Stimulated activated CD4-positive, alpha-beta T cell treated with anti-CD3 and anti-CD28 coated beads, TNF-alpha, amount 100 ng/mL, for 4 hours (primary cell): ENCODE measurements at places on chromosomes 13 and 19.

- DNase-seq: no peak
Observed at GRCh38 chr13:66475061-66475460, 755.1 kb downstream of the PCDH9 start.

GRCh38 chr19:57302727-57303401 is 17.4 kb upstream of the ZNF543 start:
- DNase-seq: no peak

- DNase-seq: no peak
Observed at GRCh38 chr19:40762754-40763470, 11.9 kb downstream of the SNRPA start.

DNA sequence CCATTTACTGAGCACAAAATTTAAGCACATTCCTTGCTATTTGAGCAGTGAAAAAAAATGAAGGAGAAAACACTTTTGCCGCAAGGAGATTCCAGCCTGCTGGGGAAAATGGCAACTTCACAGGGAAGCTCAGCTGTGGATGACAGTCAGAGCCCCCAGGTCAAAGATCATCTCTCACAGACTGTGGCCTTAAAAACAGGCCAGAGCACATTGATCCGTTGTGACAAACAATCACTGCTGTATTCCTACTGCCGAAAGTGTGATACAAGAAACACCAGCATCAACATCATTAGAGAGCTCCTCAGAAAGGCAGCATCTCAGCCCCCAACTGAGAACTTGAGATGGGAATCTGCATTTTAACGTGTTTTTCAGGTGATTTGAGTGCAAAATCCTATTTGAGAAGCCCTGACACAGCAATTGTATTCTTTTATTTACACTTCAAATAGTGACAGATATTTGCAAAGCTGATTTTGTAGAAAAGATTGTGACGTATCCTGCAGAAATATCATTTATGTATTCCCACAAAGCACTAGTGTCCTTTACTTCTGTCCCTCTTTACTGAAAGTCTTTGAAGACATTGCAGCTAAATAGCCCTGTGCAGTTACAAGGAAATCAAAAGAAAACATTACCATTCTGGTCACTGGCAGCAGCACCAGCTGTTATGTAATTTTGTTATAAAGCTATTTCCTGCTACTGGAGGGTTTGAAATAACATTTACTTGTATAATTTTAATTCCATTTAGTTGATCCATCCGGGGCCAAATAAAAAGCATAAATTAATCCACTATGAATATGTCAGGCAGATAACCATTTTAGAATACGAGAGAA is 652.0 kb downstream of the LIG4 start:
- no peak for DNase-seq

DNA sequence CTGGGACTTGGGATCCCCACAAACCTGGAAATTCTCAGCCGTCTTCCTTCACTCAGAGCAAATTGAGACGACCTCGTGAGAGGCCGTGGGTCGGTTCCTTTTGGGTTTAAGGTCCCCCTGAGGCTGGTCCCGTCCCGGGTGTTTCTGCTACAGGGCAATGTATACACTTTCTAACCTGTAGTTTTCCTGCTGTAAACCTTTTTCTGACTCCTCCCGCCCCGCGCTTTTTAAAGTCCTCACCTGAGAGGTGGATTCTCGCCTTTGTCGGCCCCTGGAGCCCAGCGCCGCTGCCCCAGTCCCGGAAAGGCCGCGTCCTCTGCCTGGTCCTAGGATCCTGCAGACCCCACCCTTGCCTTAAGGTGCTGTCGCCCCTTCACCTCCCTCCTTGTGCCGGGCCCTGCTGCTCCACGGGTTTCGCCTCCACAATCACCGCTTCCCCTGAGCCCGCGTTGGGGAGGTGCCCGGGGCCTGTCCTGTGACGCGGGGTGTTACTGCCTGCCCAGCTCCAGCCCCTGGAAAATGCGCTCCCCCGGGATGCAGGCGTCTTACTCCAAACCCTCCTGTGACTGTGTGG is 391 bp downstream of the ZNF761 start:
- no peak for DNase-seq

DNA sequence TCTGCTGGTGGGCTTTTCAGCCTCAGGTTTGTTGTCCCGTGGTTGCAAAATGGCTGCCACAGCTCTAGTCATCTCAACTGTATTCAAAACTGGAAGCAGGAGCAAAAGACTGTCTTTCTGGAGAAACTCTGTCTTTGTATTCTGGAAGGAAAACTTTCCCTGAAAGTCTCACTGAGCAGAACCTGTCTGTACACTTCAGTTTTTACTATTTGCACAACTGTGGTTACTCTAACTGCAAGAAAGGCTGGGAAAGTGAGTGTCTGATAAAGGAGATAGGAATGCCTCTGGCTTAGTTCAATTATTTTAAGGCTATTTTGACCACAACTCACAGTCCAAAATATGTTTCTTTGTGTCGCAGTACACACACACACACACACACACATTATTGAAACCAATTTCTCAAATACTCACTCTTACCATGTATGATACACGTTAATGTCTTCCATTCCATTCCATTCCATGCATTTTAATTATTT is 49.7 kb upstream of the EHD2 start:
- no peak for DNase-seq

DNA sequence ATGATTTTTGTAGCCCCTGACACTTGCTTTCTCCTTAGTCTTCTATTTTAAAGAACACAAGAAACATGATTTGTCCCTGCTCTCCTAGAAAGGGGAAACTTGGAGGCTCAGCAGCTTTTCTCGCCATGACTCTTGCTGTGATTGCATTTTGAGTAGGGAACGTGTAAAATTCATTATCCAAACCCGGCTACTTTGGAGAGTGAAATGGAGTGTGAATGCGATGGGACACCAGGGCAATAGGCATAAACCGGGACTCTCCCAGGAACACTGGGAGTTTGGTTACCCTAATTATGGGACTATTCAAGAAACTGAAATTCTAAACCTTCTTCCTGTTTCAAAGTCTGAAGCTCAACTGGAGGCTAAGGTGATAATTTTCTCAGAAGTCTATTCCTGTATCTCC is 181.7 kb upstream of the RFC3 start:
- DNase-seq: no peak

- DNase-seq: no peak
Observed at GRCh38 chr13:42277618-42278276, 5.8 kb downstream of the AKAP11 start.

DNA sequence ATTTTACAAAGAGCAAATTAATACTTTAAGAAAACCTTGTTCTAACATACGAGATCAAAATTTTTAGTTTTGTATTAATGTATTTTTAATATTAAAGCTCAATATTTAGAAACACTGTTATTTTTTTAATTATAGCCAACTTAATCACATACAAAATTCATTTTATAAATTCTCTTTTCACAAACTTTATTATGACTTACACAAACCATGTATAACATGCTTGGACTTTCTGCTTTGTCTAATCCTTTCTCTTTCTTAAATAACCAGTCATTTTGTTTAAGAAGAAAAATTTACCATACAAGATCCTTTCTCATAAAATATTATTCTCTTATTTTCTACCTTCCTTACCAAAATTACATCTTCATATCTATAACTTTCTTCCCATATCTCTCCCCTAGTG is 62.2 kb downstream of the CYSLTR2 start:
- DNase-seq: no peak

GRCh38 chr19:6480848-6481415 is 655 bp downstream of the DENND1C start:
- no peak for DNase-seq

GRCh38 chr13:24631922-24632321 is 48.3 kb upstream of the ATP12A start:
- no peak for DNase-seq

GRCh38 chr13:66341635-66342377 is 888.3 kb downstream of the PCDH9 start:
- DNase-seq: no peak

DNA sequence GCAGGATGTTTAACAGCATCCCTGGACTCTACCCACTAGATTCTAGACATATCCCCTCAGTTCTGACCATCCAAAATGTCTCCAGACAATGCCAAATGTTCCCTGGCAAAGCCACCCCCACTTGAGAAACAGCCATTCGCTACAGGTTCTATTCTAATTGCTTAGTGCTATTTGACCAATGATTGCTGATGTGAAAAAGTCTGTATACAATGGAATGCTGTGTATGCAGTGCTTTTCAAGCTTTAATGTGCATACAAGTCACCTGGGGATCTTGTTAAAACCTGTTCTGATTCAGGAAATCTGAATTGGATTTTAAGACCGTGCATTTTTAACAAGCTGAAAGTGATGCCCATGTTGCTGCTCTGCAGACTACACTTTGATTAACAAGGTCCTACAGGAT is 331.8 kb upstream of the KLF12 start:
- no peak for DNase-seq

DNA sequence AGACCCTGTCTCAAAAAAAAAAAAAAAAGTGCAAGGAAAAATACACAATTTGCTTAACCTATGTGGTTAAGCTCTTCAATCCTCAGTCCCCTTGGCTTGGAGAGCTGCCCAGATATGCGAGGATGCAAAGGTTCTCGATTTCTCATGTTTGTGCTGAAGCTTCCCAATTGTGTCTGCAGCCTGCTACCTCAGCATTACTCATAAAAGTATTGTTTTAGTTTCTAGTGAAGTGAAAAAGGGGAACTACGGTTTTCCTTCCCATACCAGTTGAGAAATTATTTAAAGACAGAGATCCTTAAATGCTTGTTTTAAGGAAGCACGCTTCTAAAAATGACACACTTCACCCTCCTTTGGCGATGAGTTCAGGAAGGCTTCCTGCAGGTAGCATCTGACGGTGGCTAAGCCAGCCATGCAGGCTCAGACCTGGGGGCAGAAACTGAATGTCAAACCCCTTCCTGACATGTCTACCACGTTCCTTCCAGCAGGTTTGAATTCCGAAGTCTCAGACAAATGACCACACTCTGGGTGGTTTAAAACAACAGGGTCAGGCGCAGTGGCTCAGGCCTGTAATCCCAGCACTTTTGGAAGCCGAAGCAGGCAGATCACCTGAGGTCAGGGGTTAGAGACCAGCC is 47.9 kb downstream of the RUBCNL start:
- no peak for DNase-seq

DNA sequence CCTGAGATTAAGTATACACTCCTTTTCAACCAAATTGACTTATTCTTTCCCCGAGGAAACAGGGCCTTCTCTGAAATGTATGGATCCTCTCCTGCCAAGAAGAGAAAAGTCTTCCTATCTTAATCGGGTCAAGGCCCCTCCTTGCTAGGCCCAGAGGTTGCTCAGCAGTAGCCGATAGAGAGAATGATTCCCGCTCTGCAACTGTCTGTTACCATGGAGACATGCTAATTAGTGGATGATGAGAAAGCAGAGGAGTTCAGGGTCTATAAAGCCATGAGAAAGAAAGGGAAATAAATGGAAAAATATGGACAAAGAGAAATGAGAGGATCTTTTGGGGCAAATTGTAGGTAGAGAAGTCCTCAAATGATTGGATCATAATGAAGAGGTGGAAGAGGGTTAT is 103.5 kb downstream of the POU4F1 start:
- DNase-seq: no peak

- DNase-seq: no peak
Observed at GRCh38 chr19:8224394-8225145, 15.4 kb downstream of the CERS4 start.

DNA sequence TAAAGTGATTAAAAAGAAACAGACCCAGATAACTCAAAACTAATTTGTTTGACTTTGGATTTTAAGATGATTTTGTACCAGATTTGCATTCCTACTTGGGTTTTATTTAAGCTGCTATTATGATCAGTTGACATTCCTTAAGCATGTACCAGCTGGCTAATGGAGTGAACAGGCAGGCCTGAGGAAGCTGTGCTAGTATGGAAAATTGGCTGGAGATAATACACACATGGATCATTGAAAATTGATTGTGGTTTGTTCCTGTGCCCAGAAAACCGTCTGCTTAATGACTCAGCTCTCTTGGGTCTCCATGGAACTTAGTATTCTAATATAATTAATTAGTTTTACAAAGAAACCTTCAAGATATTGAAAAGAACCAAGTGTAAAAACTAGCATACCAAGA is 22.6 kb downstream of the POLR1D start:
- no peak for DNase-seq

- DNase-seq: no peak
Observed at GRCh38 chr13:39876258-39876657, 220.8 kb downstream of the COG6 start.

DNA sequence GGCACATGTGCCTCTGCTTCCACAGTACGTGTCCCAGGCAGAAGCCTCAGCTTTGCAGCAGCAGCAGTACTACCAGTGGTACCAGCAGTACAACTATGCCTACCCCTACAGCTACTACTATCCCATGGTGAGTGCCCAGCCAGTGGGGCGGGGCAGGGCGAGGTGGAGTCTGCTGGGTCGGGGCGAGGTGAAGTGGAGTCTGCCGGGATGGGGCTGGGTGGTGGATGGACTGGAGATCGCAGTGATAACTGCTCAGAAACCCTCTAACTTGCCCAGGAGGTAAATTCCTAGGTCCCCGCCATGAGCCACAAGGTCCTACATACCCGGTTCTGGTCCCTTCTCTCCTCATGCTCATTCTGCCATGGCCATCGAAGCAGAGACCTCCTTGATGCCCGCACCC is 3.6 kb downstream of the LENG8 start:
- DNase-seq: no peak

GRCh38 chr19:45117167-45117594 is 24.2 kb downstream of the PPP1R37 start:
- DNase-seq: peak; percentile 28

- DNase-seq: no peak
Observed at GRCh38 chr19:51025401-51025800, 1.0 kb downstream of the KLK11 start.

DNA sequence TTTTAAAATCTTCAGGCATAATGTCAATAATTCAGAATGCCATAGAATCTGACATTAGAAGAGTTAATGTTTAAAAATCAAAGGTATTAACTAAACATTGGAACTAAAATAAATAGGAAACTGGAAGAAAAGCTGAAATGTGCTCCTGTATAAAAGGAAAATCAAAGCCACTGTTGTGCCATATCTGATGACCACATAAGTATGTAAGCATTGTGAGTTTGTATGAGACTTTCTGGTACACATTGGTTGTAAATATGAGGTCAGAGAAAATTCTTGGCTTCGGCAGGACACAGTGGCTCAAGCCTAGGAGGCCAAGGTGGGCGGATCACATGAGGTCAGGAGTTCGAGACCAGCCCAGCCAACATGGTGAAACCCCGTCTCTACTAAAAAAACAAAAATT is 48.3 kb upstream of the INTS6 start:
- DNase-seq: no peak

DNA sequence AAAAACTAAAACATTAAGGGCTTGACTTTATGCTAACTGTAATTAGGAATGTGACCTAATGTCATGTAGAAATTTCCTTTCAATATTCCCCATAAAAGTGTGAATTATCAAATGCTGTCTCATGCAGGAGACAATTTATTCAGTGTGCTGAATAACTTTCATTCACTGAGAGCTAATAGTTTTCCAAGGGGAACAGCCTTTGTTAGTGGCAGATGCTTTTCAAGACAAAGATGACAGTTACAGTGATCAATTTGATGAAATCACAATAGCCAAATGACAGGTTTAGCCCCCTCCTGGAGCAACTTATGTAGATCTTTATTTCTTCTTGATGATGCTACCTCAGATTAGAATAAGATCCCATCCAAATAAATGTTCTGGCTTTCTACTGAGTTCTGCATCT is 275.5 kb downstream of the ITGBL1 start:
- DNase-seq: no peak

GRCh38 chr13:28485996-28486543 is 8.9 kb downstream of the FLT1 start:
- no peak for DNase-seq
